ENCODE measurements at places on chromosomes 6 and 20.

DNA sequence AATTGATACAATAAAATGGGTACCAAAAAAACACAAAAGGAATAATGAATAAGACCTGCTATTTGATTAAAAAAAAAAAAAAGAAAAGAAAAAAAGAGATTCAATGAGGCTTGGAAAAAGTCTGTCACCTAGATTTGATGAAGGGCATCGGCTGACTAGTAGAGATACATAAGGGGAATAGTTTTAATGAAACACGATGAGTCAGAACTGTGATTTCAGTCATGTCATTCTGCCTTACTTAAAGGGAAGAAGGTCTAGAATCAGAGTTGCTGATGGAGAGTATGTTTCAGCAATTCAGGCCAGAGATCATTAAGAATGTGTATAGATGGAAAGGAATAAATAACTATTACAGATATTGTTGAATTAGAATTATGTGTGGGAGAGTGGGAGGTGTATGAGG lies 565.9 kb upstream of the RNF217 start:
- no peak for DNase-seq

DNA sequence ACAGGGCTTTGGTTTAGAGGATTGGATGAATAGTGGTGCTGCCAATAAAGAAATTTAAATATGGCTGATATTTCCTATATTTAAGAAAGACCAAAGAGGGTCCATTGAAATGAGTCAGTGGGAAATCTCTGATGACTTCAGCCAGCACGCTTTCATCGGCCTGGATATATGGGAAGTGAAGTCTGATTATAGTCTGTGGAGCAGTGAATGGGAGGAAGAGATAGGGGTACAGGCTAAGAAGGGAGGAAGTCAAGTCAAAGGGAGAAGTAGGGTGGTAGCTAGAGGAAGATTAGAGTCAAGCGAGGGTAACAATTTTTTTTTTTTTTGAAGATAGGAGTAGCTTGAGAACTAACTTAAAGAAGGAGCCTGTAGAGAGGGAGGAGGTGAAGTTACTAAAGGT lies 22.7 kb downstream of the SLC16A10 start:
- no peak for DNase-seq

- DNase-seq = no peak
These were observed 36.2 kb downstream of the JAG1 start for GRCh38 chr20:10637563-10637962.

GRCh38 chr6:5813625-5814027 lies 193.1 kb downstream of the NRN1 start:
- DNase-seq = peak; percentile 17

DNA sequence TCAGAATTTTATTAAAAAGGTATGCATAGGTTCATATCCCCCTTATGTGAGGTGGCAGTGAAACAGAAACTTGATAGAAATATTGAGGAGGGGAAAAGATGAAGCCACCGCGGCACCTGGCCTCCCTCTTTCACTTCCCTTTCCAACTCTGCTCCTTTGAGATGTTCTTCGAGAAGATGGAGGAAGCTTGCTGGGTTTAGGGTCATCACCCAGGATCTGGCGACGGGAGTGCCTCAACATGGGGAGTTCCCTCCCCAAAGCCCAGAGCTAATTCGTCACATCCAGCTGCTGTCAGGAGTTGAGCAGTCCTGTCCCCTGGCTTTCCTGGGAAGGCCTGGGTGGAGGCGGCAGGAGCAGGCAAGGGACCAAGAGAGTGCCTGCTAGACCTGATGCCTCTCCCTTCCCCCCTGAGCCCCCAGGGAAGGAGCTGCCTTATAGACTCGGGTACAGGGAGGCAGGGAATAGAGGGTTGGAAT lies 29.1 kb downstream of the RREB1 start:
- no peak for DNase-seq

DNA sequence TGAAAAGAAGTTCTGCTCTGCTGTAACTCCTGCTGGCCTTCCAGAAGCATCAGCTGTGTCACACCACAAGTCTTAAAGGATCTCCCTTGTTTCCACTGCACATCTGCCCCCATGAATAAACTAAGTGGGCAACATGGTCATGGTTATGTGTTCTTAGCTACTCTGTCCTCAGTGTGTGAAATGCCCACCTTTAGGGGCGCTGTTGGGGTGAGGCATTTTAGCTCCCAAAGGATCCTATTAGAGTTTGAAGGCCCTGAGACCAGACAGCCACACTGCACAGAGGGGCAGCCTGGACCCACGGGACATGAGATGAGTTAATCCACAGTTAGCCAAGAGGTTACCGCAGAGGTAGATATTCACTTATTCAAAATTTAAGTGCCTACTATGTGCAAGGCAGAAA lies 294.3 kb upstream of the QKI start:
- DNase-seq = no peak

DNA sequence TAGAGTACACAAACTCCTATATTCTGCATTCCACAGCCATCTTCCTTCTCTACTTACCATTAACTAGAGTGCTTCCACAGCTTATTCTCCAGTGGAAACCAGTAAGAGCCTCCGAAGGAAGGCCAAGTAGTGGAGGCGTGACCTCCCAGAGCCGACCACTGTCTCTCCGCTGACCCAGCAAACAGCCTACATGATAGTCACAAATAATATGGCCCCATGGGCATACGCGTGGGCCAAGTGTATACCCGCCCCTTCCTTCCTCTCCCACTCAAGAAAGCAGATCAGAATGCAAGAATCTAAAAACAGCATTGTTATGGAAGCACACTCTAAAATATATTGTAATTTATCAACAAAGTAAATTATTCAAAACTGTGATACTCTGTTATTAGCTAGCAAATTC lies 526.6 kb upstream of the JARID2 start:
- DNase-seq = no peak

DNA sequence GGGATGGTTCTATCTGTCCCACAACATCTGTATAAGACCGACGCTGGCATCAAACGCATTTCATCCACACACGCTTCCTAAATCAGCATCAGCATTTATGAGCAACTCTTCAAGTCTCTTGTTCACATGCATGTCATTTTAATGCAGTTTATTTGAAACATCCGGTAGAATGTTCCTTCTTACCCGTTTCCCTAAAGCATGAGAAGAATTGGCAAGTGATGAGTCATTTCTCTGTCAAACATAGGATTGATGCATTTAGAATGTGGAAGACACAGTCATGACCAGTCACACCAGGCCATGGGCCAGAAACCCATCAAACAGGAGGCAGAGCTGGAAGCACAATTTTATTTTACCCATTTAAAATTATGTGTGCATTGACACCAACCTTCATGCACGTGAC lies 122.8 kb downstream of the UST start:
- DNase-seq = no peak

DNA sequence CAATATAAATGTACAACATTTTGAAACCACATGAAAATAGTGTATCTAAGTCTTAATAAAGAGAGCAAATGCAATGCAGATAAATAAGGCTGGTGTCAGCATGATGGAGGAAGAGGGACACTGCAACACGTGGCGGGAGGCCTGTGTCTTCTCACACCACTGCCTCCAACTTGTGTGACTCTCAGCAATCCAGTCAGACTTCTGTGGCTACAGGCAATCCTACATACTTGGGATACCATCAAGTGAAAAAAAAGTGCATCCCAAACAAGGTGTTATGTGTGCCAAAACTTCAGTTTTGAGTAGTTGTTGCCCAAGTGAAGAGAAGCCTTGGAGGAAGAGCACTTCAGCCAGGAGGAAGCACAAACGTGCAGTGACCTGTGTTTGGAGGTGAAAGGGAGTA lies 68.6 kb downstream of the PKIB start:
- DNase-seq = no peak

- DNase-seq = no peak
These were observed 367.1 kb downstream of the PREX1 start for GRCh38 chr20:48460681-48461080.

DNA sequence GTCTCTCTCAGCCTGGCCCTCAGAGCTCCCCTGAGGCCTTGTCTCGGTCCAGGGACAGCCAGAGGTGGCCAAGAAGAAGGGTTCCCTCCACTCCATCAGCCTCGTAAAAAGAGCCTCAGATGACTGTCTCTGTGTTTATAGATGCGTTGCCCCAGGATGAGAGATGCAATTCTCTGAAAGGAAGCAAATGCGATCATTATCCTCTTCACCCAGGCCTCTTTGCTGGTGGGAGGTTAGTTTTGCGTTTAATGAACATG lies 90.4 kb downstream of the YTHDF1 start:
- DNase-seq = no peak

DNA sequence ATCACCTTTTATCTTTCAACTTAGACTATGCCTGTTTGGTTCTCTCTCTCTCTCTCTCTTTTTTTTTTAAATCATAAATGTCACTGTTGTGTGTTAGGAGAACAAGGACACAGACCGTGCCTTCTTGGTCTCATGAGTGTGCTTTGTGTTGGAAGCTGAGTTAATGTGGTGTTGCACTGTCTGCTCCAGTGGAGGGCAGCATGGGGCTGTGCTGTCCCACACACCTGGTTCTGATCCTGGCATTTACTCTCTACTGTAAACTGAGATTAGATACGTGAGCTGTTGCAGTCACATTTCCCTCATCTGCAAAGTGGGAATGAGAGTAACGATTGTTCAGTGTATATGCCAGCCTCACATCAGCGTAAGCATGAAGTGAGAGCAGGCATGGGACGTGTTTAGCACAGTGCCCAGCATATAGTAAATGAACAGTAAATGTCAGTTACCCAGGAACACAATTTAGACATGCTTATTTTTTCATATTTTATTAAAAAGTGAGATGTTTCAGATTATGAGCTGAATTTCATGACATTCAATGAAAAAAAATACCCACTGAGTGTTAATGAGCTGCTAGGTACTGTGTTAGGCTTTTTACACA lies 161.1 kb downstream of the FARS2 start:
- peak; percentile 22 for DNase-seq

- no peak for DNase-seq
These were observed 520.8 kb upstream of the RNF217 start for GRCh38 chr6:124441450-124441849.

DNA sequence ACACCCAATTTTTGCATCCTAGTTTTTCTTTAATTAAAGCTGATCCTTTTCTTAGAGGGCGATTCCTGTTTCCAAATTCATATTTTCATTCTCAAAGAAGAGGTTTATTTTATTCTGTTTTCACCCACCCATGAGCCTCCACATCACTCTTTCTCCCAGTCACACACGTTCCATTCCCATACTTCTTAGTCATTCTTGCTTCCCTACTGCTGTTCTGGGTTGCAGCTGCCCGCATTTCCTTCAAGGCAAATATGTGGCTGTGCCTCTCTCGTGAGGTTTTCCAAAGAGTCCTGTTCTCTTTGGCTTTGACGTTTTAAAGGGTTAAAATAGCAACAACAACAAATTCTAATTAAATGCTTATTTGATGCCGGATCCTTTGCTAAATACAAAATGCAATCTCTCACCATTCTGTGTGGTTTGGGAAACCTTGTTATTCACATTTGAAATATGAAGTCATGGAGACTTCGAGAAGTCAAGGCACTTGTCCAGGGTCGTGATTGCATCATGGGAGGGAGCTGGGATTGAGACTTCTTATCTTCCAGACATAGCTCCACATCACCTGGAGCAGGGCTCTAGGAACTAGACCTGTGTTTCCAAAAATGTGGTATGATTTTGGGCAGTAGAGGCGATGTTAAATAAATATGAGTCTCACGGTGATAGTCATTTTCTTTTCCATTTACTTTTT lies 126.6 kb downstream of the DOK5 start:
- DNase-seq = no peak

DNA sequence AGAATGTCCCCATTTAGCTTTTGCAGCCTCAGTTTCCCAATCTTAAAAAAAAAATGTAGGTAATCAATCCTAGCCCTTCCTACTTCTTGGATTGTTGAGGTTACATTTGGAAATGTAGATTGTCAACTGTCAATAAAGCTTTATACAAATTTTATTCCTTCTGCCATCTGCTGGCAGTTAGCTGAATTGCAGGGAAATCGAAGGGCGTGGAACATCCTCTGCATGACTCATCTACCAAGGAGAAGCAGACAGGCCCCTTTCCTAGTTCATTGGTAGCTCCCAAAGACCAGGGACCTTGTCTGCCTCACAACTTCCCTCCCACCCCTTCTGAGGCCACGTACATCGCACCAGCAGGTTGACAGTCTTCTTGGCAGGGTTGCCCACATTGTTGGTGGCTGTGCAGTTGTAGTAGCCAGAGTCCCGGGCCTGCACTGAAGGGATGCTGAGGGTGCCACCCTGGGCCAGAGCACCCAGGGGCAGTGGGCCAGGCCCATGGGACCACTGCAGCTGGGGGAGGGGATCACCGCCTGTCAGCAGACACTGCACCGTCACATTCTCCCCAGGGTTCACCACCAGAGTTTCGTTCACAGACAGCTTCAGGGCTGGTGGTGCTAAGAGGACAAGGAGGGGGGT lies 43.6 kb downstream of the MDGA1 start:
- peak; percentile 78 for DNase-seq

- DNase-seq = peak; percentile 15
These were observed 7.8 kb upstream of the NR2E1 start for GRCh38 chr6:108157981-108158525.

DNA sequence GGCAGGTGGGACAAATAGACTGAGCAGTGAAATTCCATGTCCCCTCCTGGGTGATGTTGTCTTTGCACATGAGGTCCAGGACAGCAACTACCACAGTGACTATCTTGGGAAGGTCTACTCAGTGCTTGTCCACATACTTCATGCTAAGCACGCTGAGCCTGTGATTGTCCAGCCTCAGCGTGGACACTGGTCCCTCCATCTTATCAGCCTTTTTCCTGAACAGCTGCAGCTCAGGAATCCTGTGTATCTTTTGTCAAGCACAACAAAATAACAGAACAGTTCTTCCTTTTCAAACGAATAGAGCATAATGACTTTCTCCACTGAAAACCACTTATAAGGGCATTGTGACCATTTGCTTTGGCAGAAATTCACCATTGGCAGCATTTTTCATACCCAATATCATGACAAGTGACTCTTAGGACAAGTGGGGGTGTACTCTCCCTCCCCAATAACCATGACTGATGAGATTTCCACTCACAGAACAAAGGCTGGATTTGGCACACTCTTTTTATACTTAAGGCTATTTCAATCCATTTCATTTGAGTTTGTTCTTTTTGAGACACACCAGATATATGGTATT lies 90.3 kb downstream of the FYN start:
- no peak for DNase-seq

GRCh38 chr20:10647471-10647870 lies 26.3 kb downstream of the JAG1 start:
- DNase-seq = no peak

DNA sequence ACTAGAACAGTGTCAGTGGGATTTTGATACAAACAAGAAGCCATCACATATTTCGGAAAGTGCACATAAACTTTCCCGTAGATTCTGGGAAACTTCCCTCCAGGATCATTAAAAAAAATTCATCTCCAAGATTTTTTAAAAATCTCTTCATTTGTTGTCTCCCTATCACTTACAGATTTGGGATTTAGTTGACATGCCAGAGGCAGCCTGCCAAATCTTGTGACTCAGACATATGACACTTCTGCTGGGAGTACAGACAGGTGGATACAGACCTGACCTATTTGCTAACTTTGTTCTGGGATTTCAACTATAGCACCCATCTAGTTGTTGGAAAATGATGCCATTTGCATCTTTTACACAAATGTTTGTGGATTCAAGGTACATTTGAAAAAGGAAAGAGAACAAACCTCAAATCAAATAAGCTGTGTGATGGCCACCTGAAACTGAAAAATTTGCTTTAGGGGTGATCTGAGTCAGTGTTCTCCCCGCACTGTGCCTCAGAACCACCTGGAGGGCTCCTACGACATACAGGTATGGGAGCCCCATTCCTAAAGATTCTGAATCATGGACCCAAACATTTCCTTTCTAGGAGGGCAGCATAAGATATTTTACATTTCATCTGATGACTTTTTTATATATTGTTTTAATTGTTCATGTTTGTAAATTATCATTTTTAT lies 21.9 kb upstream of the CD2AP start:
- no peak for DNase-seq
